ENCODE measurements at places on chromosomes 16 and 17.

- no peak for DNase-seq
These were observed 9.7 kb downstream of the CACNG1 start for GRCh38 chr17:67054011-67054591.

- peak; percentile 78 for DNase-seq
These were observed 21.8 kb downstream of the CEP131 start for GRCh38 chr17:81200695-81201580.

GRCh38 chr16:4564661-4565267 is 8.6 kb downstream of the C16orf96 start:
- no peak for DNase-seq

GRCh38 chr17:55295411-55296170 is 30.8 kb downstream of the HLF start:
- DNase-seq: peak; percentile 61

DNA sequence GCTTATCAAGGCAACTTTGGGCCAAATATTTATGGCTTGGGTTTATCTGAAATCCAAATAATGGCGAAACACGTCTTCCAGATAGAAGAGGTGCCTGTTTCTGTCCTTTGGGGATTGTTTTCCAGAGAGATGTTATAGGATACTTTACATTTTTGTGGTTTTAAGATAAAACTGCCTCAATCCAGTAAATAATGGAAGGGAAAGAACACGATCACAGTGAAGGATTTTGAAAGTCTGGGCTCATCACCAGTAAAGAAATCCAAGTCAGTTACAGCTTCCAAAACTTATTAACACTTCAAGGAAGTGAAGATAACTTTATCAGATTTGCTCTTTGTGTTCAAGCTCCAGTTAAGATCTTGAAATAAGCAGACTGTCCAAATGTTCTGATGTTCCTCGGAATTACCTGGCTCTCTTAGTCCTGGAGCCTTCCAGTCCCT is 30.1 kb downstream of the DNAH2 start:
- no peak for DNase-seq

DNA sequence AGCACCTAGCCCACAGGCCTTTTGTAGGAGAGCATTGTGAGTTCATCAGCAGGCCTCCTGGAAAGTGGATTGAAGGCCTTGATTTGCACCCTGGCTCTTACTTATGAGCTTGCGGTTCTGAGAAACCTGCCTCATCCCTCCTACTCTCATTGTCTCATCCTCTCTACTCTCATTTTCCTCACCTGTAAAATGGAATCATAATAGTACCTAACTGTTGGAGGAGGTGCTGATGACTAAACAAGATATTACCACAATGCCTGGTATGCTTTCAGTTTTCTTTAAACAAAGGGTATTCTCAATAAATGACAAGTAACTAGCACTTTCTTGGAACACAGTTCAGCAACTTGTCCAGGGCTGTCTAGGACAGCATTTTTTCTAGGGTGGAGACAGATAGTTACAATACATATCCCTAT is 243.1 kb upstream of the MAF start:
- DNase-seq: no peak

DNA sequence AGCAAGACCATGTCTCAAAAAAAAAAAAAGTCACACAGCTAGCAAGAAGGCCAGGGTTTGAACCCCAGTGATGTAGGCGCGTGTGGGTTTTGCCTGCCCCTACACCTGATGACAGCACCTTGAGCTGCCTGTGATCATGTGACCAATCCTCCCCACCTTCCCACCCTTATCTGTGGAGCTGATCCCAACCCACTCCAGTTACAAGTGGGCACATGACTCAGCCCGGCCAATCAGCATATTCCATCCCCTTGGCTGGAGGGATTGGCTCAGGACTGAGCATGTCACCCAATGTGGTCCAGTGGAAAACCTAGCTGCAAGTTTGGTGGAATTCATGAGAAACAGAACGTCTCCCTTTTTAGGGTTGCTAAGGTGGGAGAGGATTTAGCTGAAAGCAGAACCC is 6.6 kb downstream of the TMEM114 start:
- no peak for DNase-seq

- DNase-seq: no peak
These were observed 50.7 kb downstream of the GNA13 start for GRCh38 chr17:65005858-65006257.

- no peak for DNase-seq
These were observed at the start of gene MC1R for GRCh38 chr16:89918453-89919347. TSS of gene MC1R (plus strand) at chr16:89918862. CDS start at chr16:89919259, 397 bp downstream.

- no peak for DNase-seq
These were observed 9.5 kb upstream of the FAM83G start for GRCh38 chr17:19013806-19014627.

GRCh38 chr17:42754782-42755181 is 6.2 kb upstream of the RAMP2 start:
- no peak for DNase-seq

GRCh38 chr17:61659437-61659836 is 68.4 kb upstream of the NACA2 start:
- DNase-seq: no peak

DNA sequence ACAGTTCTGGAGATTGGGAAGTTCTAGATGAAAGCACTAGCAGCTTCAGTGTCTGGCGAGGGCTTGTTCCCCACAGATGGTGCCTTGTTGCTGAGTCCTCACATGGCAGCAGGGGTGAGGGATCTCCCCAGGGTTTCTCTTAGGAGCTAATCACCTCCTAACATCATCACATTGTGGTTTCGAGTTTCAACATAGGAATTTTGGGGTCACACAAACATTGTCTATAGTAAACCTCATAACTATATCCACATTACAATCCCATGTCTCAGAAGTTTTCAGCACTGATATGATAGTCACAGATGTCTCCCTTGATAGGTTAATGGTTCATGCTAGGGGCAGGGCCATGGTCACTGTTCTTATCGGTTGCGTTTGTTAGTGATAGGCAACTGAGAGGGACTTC is 13.8 kb downstream of the CLUAP1 start:
- no peak for DNase-seq

GRCh38 chr17:58231641-58232040 is 6.7 kb upstream of the LPO start:
- DNase-seq: peak; percentile 17

- no peak for DNase-seq
These were observed 39.8 kb upstream of the MMP2 start for GRCh38 chr16:55439101-55439690.

GRCh38 chr16:19488213-19488640 is 33.7 kb downstream of the GDE1 start:
- peak; percentile 98 for DNase-seq

DNA sequence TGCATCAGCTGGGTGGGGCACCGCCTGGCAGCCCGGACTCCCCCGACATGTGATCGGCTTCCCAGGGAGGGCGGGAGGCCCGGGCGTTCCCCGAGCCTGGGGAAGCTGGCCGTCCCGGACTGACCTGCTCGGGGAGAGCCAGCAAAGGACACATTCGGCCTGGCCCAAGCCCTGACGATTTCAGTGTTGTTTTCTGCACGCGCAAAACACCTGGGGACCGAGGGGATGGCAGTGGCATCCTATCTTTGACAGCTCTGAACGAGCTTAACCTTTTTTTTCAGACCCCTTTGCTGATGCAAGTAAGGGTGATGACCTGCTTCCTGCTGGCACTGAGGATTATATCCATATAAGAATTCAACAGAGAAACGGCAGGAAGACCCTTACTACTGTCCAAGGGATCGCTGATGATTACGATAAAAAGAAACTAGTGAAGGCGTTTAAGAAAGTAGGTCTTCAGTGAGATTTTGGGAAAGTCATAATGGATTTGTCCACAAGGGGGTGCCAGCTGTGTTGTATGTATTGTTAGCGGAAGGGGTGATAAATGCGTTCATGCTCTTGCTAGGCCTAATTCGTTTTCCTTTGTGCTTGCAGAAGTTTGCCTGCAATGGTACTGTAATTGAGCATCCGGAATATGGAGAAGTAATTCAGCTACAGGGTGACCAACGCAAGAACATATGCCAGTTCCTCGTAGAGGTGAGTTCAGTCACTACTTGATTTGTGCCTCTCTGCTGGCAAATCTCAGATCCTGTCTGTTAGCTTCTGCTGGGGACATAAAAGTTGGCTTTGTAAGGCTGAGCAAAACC is 1.0 kb downstream of the EIF1 start:
- peak; percentile 58 for DNase-seq

GRCh38 chr16:58862334-58863021 is 128.4 kb upstream of the GOT2 start:
- no peak for DNase-seq

DNA sequence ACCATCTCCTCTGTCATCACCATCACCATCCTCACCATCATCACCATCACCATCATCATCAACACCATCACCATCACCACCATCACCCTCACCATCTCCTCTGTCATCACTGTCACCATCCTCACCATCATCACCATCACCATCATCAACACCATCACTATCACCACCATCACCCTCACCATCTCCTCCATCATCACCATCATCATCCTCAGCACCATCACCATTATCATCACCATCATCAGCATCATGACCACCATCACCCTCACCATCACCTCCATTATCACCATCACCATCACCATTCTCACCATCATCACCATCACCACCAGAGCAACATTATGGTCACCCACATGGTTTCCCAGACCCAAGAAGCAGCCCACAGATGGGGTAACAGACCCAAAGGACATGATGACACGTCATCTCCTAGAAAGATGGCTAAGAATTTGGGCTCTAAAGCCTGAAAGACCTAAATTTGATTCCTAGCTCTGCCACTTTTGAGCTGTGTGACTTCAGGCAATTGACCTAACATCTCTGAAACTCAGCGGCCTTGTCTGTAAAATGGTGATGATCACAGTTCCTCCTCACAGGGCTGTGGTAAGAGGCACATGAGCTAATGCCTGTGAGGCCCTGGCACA is 14.6 kb downstream of the SCNN1B start:
- DNase-seq: no peak

- no peak for DNase-seq
These were observed 1380.6 kb downstream of the CDH8 start for GRCh38 chr16:60655514-60656153.

DNA sequence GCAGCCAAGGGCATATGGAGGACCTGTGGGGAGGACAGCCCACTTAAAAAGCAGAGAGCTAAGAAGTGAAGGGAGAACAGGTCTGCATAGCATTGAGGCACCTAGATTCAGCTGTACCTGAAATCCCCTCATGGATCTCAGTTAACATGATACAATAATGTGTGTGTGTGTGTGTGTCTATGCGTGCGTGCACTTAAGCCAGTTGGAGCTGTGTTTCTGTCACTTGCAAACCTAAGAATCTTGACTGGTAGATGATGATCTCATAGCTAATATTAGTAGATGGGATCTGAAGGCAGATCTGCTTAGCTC is 1.7 kb upstream of the ITPRIPL2 start:
- DNase-seq: no peak

DNA sequence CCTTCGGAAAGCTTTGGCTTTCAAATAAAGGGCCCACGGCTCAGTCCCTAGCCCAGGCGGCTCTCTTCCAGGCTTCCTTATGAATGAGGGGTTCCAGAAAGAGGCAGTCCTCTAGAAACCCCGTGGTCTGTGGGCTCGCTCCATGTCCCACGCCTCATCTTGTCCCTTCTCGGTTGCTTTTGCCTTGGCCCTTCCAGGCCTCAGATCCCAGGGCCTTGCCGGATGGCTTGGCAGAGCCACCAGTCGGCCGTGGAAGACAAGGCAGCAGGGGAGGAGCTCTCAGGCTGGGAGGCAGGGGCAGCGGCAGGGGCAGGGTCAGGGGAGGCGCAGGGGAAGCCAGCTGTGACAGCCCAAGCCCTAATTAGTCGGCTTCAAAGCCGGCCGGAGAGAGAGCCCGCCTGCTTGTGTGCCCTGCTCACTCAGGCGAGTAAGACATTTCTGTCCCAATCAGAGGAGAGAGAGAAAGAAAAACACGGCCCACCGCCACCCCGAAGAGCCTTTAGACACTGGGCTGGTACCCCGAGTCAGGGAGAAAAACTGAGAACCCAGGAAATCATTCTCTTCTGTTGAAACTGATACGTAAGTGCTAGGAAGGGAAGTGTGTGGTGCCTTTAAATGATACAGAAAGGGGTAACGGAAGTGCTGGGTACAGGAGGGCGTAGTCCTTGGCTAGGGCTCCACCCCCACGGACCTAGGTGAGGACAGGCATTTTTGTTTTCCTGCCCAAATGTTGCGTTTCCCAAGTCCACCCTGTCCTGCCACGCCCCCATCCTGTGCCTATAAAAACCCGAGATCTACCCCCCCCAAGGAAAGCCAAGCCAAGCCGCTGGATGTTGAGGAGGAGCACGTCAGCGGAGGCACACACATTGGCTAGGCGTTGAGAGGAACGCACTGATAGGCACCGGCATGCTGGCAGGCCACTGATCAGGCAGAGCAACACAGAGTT is 27.8 kb upstream of the MEIOC start:
- no peak for DNase-seq

DNA sequence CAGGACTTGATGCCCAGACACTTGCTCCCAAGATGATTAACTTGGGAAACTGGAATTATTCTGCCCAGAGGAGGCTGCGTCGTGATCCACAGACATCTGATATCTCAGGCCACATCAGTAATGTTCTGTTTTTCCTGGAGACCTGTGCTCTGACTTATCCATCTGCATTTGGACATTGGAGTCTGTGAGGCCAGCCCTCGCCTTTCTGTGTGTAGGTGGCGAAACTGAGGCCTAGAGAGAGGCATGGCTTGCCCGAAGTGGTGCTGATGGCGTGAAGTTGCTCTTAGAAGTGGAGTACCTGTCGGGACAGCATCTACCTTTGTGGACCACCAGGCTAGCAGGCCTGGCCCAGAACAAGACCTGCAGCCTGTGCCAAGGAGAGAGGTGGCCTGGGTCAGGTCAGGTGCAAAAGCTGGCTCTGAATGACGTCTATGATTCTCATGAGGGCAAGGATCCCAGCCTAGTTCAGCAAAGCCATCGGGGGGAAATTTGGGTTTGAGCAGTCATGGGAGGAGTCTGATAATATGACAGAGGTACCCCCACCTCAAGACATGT is 186.8 kb upstream of the ZNF469 start:
- no peak for DNase-seq

DNA sequence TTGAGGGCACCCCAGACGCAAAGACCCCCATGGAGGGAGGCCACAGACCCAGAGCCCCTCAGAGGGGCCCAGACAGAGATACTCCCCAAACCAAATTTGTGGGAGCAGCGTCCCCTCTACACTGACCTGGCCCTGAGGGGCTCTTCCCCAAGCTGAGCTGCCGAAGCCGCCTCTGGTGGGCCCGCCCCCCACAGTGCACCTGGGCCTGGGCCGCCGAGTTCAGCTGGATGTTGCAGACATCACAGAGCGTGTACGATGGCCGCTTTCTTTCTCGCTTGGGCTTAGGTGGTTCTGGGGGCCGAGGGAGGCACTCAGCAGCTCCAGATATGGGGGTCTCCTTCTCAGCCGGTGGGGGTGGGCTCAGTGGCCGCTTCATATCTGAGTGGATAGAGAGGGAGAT is 12.3 kb upstream of the C17orf113 start:
- no peak for DNase-seq

DNA sequence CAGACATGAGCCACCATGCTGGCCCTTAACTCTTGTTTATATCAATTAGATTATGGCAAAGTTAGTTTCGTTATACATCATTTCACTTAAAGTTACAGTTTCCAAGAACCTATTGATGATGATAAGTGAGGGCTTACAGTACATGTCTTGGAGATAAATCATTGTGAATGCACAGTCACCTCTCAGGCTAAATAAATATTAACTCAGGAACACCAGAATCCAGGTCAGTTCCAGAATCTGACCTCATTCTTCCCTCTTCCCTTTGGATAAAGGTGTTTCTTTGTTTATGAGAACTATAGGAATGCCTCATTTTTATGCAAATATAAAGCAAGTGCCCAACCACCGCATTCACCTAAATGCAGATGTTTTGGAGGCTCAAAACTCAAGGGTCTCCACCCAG is 48.4 kb upstream of the CRYM start:
- no peak for DNase-seq

- DNase-seq: no peak
These were observed 6.2 kb downstream of the BRCA1 start for GRCh38 chr17:43118679-43119615.

- DNase-seq: no peak
These were observed 21.9 kb downstream of the ORC6 start for GRCh38 chr16:46711106-46712058.

All from small intestine (tissue), 16 donors.